ENCODE measurements at places on chromosomes 12 and 14.

DNA sequence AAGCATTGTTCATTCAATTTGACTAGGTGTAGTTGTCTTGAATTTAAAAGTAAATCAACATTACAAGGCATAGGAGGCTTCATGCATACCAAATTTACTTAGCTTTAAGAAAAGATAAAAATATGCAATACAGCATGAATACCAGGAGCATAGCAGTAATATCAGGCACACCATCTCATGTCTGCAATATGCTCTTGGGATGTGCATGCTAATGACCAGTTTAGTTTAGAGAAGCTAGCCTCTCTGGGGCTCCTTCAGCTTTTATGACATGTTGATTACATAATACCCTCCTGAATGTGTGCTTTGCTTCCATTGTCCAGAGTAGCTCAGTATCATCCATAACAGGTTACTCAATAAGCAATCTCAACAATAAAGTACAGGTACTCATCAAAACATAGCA is 497.2 kb downstream of the FLRT2 start:
- no peak for DNase-seq

DNA sequence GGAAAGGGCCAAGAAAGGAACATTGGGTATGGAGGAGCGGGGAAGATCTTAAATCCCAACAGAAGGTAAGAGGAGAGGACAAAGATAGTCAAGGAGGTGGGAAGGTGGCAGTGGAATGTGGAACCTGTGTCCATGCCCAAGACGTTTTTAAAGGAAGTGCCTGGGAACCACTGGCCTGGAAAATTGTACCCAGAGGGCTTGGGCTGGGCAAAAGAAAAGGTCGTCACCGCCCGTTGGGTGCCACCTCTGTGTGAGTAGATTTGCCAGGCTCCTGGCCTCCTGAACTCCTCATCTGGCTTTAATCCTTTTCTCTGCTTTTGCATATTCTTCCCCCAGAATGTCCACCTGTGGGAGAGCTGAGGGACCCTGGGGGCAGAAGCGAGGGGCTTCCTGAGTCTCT is 32.6 kb downstream of the JDP2 start:
- no peak for DNase-seq

DNA sequence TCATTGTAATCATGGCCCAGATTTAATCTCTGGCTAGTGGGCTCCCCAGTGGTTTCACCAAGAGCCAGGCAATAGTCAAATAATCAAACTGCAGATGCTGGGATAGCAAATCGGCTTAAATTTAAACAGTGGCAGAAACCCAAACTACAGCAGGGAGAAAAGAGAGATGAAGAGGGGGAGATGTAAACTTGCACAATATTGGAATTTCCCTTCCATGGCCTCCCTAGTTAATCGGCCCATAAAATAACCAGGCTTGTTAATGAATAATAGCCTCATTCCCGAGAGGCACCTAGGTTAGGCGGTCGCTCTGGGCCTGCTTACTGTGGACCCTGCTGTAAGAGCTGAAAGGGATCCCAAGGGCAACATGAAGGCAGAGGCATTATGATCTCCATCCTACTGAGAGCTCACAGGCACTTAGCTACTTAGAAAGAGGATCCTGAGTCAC is 116.2 kb downstream of the NUAK1 start:
- DNase-seq: no peak

GRCh38 chr14:64701660-64702059 is 2.6 kb upstream of the PLEKHG3 start:
- DNase-seq: no peak

- peak; percentile 43 for DNase-seq
Observed at GRCh38 chr12:112198120-112198733, 72.9 kb downstream of the TRAFD1 start.

Data from AG10803 (cell line).